ENCODE measurements at places on chromosomes 2 and 18. TPM values are rescaled to one million over a fixed set of nuclear protein-coding genes. Genes with fewer than 3 reads are reported as not detected.

Gene ERMN
- 0.17 TPM for total RNA-seq

GRCh38 chr2:105780606-105781005 lies 35.9 kb downstream of the NCK2 start:
- DNase-seq, result no peak

DNA sequence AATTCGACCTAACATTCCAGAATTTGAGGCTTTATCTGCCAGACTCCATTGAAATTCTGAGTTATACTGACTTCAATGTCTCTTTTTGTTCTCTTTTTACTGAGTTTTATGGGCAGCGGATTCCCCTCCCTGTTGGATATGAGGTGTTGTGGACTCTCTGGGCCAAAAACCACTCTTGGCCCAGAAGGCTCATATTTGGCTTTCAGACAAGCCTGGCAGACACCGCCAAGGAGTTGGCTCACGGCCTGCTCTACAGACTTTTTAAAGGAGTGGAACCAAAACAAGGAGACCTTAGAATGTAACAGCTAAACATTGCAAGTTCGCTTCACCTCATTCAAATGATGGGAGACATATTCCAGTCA lies 206.4 kb upstream of the NCKAP5 start:
- peak; percentile 61 for DNase-seq

Gene PAIP2B
- total RNA-seq, result 0.81 TPM

DNA sequence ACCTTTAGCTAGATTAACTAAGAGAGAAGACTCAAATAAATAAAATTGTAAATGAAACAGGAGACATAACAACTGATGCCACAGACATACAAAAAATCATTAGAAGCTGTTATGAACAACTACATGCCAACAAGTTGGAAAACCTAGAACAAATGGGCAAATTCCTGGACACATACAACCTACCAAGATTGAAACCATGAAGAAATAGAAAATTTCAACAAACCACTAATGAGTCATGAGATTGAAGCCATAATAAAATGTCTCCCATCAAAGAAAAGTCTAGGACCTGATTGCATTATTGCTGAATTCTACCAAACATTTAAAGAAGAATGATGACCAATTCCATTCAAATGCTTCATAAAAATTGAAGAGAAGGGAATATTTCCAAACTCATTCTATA lies 54.3 kb downstream of the ST3GAL5 start:
- no peak for DNase-seq

DNA sequence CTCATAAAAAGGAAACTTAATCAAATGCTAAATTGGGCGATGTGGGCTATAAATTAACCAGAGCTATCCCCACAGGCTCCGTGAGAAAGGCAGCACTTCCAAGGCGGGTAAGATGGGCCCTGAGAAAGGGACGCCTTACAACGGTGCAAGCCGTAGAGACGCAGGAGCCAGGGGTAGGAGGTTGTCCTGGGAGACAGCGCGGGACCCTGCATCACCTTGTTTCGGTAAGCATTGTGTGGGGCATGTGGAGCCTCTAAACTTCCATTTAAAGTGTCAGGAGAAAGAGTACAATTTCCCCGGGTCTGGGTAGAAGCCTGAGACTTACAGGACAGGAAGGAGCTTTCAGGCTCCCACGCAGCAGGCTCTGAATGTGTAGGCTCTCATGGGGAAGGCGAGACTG lies 1.2 kb upstream of the PER2 start:
- DNase-seq, result no peak

Gene EVA1A
- total RNA-seq, result 122 TPM

Gene STRADB
- total RNA-seq, result 41.1 TPM

GRCh38 chr2:65615602-65616001 lies 183.2 kb upstream of the SPRED2 start:
- no peak for DNase-seq

- DNase-seq, result no peak
These were observed 205.5 kb downstream of the RPIA start for GRCh38 chr2:88896971-88897370.

Gene ANKRD53
- total RNA-seq, result 0.12 TPM

DNA sequence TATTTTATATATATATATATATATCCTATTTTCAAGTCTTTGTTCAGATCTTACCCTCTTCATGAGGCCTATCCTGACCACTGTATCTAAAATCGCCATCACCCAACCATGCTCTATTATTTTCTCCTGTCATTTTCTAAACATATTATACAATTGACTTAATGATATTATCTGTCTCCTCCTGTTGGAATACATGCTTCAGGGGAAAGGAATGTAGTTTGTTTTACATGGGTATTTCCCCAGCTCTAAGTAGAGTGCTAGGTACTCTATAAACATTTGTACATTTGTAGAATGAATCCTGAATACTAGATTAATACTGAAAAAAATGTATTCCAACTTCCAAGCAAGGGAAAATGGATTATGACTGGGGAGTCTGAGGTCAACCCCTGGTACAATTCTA lies 26.2 kb downstream of the TTC21B start:
- DNase-seq, result no peak

GRCh38 chr2:152826581-152827279 lies 108.3 kb downstream of the ARL6IP6 start:
- peak; percentile 77 for DNase-seq

Gene C1QL2
- not detected for total RNA-seq

Gene APLF
- total RNA-seq, result 1.4 TPM

Gene C2orf78
- not detected for total RNA-seq

GRCh38 chr2:86453836-86454235 lies 12.7 kb downstream of the KDM3A start:
- peak; percentile 82 for DNase-seq

Gene SMAD4
- total RNA-seq, result 110 TPM

DNA sequence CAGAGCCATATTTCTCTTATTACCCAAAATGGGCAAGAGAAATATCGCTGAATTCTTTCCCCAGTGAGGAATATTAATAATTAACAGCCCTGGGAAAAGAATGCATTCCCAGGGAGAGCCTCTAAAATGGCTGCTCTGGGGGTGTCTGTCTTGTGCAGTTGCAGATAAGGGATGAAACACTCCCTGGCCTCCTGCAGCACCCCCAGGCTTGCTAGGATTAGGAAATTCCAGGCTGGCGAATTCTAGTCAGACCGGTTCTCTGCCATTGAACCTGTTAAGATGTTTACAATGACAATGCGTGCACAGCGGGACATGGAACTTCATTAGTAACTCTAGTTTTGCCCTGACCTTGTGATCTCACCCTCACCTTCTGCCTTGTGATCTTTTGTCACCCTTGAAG lies 24.5 kb downstream of the MRPL30 start:
- DNase-seq, result no peak

DNA sequence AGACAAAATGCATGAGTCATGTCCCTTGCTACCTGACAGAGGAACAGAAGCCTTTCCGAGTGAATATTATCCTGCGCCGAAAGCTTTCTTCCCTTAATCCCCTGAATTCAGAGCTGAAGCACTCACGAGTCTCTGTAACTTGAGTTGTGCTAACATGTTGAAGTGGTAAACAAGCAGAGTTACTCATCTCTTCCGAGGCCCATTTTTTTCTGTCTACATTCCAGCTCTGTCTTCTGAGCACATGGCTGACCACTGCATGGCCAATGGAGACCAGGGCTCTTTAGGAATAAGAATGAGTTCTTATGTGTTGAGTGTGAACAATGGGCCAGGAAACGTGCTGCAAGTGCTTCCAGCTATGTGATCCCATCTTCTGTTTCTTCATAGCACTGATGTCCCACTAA lies 73.1 kb upstream of the PID1 start:
- DNase-seq, result peak; percentile 81

GRCh38 chr2:30677861-30678385 lies 129.3 kb downstream of the CAPN13 start:
- DNase-seq, result no peak

DNA sequence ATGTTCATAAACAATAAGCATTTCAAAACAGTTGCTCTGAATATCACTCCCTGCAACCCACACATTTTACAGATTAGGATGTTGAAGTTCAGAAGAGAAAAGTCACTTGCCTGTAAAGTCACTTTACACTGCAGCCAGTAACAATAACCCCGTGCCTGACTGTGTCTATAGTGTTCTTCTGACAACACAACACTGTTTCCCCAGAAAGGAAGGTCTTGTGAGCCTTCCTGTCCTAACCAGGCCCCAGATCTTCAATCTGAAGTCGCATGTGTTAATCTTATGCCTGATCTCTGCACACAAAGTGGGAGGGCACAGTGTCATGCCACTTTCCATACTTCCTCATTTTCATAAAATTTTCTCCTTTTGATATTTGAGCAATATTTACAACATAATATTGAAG lies 120.2 kb downstream of the FEZ2 start:
- DNase-seq, result no peak

GRCh38 chr2:177616731-177617130 lies 224.2 kb downstream of the AGPS start:
- no peak for DNase-seq

- peak; percentile 41 for DNase-seq
These were observed 3.1 kb downstream of the EGR4 start for GRCh38 chr2:73290049-73290839.

DNA sequence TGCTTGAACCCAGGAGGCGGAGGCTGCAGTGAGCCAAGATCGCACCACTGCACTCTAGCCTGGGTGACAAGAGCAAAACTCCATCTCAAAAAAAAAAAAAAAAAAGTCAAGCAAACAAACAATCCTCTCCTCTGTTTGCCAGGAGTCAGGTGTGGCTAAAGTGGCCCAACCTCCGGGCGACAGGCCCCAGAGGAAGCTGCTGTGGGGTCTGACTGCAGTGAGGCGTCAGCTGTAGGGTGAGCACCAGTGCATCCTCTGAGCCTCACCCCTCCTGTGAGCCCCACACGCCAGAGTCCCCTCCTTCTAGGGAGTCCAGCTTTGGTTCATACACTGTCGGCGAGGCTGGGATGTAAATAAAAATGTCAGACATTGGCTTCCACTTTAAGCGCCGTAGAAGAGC lies 76.5 kb upstream of the HS6ST1 start:
- no peak for DNase-seq

Gene CHRNG
- not detected for total RNA-seq

Gene HOXD1
- total RNA-seq, result not detected

Gene LDLRAD4
- total RNA-seq, result 1.9 TPM

DNA sequence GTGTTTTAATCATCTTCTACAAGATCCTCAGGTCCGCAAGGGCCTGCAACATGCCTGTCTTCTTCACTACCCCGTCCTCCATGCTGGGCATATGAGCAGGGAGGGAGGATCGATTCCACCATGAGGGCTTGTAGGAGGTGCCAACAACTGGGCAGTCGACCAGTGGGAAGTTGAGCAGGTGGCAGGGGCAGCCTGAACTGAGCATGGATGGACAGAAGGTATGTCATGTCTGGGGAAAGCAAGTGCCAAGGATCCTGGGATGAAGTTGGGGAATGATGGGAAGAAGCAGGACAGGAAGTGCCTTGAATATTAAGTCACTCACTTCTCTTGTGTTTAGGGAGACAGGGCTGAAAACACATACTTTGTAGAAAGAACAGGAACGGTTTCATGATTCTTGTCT lies 44.7 kb downstream of the CTIF start:
- no peak for DNase-seq

DNA sequence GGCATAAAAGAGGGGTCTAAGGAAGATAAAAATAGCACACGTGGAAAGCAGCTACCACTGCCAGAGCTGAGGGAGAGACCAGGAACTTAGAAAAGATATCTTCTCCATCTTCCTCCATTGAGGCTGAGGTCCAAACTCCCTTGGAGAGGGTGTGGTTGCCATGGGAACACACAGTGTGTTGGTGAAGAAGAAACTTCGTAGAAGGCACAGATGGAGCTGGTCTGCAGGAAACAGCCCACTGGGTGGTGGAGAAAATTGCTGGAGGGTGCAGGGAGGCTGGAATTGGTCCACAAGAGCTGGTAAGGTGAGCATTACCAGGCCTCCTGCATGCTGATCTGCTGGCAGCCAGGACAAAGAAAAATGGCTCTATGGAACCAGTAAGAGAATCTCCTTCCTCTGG lies 191.0 kb downstream of the HRH4 start:
- peak; percentile 11 for DNase-seq

DNA sequence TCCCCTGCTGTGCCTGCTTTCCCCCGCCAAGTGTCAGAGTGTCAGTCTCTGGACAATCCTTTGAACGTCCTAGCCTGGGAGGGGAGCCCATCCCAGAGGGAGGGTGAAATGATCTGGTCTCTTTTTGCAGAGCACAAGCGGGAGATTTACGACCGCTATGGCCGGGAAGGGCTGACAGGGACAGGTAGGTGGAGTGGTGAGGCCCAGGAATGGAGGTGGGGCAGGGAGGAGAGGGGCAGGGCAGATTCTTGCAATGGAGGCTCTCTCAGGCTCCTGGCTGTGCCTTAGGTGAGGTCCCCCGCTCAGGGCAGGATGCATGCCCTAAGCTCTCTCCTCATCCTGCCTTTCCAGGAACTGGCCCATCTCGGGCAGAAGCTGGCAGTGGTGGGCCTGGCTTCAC lies 2.4 kb downstream of the DNAJB2 start:
- DNase-seq, result no peak

DNA sequence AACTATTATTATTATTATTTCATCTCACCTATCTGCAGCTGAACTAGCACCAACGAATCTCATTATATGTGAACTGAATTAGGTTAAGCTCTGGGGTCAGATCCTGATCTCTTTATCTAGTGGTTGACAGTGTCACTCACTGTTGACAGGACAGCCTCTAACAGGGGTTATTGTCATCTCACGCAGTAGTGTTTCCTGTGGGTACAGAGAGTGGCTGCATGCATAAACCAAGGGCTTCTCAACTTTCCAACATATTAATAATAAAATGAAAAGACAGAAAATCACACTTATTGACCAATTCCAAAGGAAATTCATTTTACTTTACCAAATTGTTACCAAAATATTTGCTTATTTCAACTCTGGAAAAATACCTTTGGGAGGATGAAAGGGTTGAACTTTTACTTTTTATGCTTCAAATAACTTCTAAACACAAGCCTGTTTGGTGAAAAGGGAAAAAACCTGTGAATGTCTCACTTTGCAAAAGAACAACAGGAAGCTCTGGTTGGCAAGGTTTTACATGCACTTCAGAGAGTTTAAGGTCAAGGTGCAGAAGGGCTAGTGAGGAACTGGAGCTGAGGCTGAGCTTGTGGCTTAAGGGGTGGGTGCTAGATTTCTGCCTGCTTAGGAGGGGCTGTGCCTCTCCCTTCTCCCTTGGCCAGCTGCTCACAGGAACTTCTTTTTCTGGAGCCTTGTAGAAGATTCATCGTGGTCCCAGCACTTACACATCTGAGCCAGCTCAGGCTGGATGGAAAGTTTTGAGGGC lies 72.6 kb downstream of the CTAGE1 start:
- peak; percentile 45 for DNase-seq

GRCh38 chr2:171323971-171324528 lies 109.7 kb downstream of the METTL8 start:
- no peak for DNase-seq

DNA sequence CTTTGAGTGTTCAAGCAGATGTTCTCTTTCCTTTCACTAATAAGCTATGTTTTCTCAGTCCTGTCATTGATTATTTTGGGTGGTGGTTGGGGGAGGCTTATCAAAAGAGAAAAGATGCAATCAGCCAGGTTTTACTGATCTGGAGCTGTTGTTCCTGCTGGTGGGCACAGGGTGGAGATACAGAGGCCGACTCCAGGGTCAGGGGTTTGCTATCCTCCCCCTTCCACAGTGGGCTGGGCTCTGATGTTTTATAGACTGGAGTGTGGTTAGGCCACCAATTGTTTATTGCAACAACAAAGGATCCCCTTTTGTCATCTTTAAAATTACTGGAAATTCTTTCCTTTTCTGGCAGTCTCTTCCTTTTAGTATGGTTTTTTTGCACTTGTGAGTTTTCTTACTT lies 120.5 kb downstream of the TANC1 start:
- DNase-seq, result peak; percentile 52

Gene CNTNAP5
- not detected for total RNA-seq

Measured in M059J (cell line).